Activated T-cell treated with anti-CD3 and anti-CD28 coated beads, Interleukin-2, amount 50 U/mL, for 24 hours (primary cell): ENCODE measurements at places on chromosomes 7 and 10.

DNA sequence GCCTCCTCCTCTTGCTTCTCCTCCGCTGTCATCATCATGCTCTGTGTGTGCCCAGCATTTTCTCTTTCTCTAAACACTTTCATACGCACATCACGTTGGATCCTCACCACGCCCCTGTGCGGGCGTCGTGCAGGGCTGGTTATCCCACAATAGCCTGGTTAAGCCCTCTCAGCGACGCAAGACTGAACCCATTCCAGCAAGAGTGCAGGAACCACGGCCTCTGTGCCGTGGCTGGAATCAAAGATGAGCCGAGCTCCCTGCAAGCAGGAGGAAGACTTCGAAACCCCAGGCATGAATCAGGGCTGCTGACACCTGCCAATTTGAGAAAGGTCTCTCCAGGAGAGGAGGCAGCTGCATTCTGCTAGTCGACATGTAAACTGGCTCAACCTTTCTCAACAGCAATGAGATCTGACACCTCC, 74.8 kb upstream of the FOXK1 start:
- DNase-seq = no peak

GRCh38 chr7:65404020-65404419, 30.4 kb downstream of the ZNF92 start:
- DNase-seq = no peak

- DNase-seq = no peak
These were observed 40.7 kb upstream of the SPDYE3 start for GRCh38 chr7:100266576-100267354.

DNA sequence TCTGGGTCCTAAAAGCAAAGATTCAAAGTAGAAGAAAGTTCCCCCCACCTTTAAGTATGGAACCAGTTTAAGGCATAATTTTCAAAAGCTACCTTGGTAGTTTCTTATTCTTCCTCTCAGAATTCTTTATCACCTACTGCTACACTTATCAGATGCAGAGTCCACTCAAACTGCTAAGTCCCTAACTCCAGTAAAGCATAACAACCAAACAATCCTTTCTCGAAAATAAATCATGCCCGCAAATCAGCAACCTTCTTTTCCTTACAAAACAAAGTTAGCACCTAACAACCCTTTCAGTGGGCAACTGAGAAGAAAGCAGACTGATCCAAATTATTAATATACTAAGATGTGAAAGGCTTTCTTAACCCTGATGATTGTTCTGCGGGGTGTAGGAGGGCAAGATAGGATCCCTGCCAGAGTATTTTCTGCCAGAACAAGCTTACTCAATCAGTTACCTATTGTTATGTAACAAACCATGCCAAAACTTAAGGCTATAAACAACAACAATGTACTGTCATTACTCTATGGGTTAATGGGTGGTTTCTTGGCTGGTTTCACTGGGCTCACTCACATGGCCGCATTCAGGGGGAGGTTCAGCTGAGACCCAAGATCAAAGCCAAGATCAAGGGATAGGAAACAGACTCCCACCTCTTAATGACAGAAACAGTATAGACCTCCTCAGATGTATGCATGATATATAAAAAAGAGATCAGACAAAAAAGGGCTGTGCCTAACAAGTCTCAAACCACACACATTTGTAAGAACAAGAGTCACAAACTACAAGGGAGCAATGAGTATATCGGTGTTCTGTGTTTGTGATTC, 42.0 kb downstream of the CCDC6 start:
- no peak for DNase-seq

- DNase-seq = no peak
These were observed 20.7 kb downstream of the GTF2IRD1 start for GRCh38 chr7:74474271-74474865.

GRCh38 chr7:139680676-139681462, 96.9 kb downstream of the HIPK2 start:
- DNase-seq = peak; percentile 84

DNA sequence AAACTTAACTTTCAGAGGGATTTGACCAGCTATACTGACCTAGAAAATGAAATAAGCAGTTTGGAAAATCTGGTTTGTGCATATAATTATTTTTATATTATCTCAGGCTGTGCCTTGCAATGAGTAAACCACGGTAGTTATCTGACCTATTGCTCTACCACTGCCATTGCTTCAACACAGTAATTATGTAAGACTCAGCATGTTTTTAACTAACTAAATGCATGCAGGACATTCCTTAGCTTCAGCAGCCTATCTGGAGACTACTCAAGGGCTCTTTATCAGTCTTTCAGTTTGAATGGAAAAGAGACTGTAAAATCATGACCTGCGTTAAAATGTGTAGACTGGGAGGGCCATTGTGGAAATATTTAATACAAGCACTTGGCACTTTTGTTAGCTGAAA, 22.5 kb downstream of the CHN2 start:
- DNase-seq = no peak

- DNase-seq = no peak
These were observed 8.8 kb upstream of the CRPPA start for GRCh38 chr7:16430133-16430532.

GRCh38 chr10:120749856-120750566, 101.2 kb upstream of the WDR11 start:
- no peak for DNase-seq

GRCh38 chr10:32893434-32893833, 64.6 kb downstream of the ITGB1 start:
- DNase-seq = no peak

- DNase-seq = peak; percentile 66
These were observed 43.1 kb downstream of the FOXK1 start for GRCh38 chr7:4725014-4725849.

- DNase-seq = no peak
These were observed 20.7 kb downstream of the IFIT3 start for GRCh38 chr10:89348481-89348880.

DNA sequence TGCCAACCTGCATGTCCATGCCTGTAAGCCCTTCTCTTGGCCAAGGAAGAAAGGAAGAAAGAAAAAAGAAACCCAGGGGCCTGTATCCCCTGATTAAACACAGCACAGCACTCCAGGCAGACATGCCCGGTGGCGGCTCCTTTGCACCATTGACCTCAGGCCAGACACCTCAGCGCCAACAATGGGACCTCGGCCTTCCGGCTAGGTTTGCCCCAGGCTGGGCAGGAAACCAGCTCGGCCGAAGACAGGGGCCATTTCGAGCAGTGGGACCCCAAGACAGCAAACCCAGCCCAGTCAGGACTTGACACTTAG, 2.8 kb downstream of the HOXA10 start:
- DNase-seq = peak; percentile 36

- DNase-seq = no peak
These were observed 72.5 kb downstream of the CDHR3 start for GRCh38 chr7:106035568-106035967.

GRCh38 chr7:108026116-108026515, 23.2 kb upstream of the LAMB1 start:
- no peak for DNase-seq

- no peak for DNase-seq
These were observed 91.5 kb downstream of the CUL1 start for GRCh38 chr7:148790131-148790726.

- no peak for DNase-seq
These were observed 120.1 kb upstream of the NOBOX start for GRCh38 chr7:144523621-144524020.

DNA sequence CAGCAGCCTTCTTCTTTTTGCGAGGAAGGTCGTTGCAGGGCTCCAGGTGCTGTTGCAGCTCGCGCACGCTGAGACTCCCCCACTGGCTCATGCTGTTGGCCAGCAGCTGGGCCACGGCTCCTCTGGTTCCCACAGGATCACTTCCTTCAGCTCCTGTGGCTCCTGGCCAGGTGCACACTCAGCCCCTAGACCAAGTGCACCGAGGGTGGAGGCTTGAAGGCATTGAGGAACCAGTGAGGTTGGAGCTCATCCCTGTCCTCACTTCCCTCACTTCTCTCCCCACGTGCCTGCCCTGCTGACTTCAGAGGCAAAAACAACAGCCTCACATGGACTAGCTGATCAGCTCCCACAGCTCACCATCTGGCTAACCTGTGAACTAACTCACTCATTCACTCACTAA, 46.2 kb upstream of the ADRB1 start:
- DNase-seq = no peak

DNA sequence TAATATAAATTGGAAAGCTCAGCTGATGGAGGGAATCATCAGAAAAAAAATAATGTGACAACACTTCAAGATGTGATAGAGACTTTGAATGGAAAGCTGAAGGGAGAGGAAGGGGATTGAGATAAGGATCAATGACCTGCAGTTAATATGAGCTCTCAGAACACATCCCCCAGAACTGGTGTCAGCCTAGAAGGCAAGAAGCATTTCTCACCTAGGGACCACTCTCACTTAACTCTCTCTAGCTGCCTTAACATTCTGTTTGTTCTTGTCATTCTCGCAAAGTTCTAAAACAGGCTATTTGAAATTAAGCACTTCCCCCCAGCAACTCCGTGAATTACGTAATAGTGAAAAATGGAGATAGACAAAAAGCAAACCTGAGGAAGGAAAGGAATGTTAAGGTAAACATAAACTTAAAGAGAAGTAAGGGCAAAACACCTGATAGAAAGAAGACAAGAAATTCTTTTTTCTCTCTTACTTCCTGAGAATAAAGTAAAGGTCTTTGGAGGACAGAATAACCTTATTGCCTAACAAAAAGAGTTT, 1.2 kb upstream of the MPP7 start:
- DNase-seq = no peak

GRCh38 chr7:556291-556826, 36.7 kb upstream of the PDGFA start:
- DNase-seq = no peak

- DNase-seq = no peak
These were observed 47.9 kb upstream of the FOXK1 start for GRCh38 chr7:4634166-4634565.

- no peak for DNase-seq
These were observed 134.9 kb downstream of the CAMK1D start for GRCh38 chr10:12484002-12484918.

DNA sequence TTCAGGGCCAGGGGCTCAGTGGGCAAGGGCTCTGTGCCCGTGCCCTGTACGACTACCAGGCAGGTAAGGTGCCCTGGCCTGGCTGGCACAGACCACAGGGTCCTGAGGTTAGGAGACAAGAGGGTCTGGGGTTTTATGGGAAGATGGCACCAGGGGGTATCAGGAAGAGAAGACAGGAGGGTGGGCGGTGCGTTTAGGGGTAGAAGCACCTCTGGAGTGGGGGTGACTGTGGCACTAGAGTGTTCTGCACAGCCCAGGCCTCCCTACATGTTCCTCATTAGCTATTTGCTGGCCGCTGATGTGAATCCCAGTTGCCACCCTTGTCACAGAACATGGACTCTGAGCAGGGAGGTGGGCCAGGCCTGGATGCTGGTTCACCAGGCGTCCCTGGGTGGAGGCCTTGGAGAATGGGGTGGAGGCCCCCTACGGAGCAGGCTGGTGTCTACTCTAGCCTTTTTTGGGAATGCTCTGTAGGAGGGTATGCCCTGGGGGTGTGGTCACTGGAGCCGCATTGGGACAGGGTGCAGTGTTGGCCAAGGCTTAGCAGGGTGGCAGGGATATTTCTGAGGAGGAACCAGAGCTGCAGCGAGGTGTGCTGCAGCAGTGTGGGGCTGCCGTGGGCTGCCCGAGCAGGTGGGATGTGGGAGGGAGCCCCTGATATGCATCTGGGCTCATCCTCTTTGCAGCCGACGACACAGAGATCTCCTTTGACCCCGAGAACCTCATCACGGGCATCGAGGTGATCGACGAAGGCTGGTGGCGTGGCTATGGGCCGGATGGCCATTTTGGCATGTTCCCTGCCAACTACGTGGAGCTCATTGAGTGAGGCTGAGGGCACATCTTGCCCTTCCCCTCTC, 5.0 kb downstream of the PGAM2 start:
- DNase-seq = peak; percentile 25

GRCh38 chr10:131891929-131892805, 8.6 kb upstream of the PPP2R2D start:
- DNase-seq = no peak

- DNase-seq = no peak
These were observed 47.1 kb upstream of the OTUD1 start for GRCh38 chr10:23391821-23392220.

DNA sequence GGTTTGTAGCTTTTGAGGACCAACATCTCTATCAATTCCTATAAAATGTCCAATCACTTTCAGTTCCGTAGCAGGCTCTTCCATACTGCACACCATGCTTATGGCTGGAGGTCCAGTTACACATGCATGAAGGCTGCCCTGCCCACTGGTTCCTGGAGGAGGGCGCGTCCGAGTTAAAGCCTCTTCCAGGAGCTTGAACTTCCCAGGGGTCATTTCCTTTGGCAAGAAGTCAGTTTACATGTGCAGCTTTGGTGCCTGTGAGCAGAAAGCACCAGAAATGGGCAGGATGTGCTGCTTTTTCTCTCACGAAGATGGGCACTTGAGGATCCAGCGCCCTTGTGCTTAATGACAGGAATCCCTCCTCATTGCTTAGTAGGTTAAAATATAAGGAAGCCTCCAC, 17.6 kb upstream of the PHYH start:
- DNase-seq = no peak

DNA sequence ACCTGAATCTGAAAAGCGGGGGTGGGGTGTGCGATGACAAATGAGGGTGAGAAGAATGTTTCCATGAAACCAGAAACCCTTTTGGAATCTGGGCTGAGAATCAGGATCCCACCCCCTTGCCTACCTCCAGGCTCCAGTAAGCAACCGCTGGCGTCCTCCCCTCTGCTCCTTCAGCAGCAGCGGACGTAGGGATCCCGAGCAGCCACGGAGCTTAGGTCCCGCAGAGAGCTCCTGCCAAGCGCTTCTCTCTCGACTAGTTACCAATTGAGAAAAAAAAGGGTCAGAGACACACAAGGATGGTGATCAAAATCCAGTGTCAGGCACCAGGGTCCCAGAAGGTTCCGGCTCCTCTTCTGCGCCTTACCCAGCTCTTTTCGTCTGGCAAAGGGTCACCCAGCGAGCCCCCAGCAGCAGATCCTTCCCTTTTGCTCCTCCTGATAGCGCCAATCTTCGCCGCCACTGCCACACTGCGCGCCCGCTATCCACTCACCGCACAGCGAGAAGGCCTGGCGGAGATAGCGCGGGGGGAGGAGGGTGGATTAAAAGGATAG, 733.5 kb downstream of the ZWINT start:
- no peak for DNase-seq

- no peak for DNase-seq
These were observed 15.0 kb downstream of the CXCL12 start for GRCh38 chr10:44369854-44370253.

- no peak for DNase-seq
These were observed 58.9 kb downstream of the PIP4K2A start for GRCh38 chr10:22655312-22655981.

DNA sequence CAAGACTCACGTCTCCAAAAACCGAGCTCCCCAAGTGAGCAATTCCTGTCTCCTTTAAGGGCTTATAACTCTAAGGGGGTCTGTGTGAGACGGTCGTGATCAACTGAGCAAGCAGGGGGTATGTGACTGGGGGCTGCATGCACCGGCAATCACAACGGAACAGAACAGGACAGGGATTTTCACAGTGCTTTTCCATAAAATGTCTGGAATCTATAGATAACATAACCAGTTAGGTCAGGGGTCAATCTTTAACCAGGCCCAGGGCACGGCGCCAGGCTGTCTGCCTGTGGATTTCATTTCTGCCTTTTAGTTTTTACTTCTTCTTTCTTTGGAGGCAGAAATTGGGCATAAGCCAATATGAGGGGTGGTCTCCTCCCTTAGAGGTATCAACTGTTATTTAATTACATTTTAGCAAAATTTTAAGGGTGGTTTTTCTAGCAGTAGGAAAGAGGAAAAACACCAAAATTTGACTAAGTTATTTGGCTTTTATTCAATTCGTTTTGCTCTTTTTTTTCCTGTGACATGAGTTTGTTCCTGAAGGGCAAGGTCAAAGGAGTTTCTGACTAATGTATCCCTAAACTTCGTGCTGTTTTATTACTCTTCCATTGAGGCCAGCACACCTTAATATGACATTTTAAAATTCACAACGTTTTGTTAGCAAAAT, 121.4 kb upstream of the SEC61G start:
- DNase-seq = no peak

GRCh38 chr10:72086466-72087391, 1.6 kb downstream of the SPOCK2 start:
- no peak for DNase-seq
